ENCODE measurements at places on chromosomes 3 and 15.

GRCh38 chr3:134326126-134326525 is 48.1 kb downstream of the AMOTL2 start:
- DNase-seq, result no peak

- no peak for DNase-seq
These were observed 39.9 kb downstream of the KLF15 start for GRCh38 chr3:126317029-126317996.

DNA sequence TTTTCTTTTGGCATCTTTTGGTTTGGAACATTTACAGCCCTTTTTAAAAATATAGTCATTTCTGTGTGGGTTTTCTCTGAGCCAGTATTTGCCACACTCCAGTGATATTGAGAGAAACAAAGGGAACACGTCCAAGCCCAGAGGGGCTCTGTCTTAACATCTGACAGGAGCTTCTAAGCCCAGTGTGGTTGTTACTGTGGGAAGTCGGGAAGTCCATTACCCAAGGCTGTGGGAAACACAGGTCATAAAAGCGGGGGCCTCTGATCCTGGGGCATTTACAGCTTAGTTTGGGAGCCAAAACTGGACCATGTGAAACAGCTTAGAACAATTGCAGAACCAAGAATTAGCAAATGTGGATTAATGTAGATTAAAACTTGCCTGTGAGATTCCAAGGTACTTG is 123.0 kb downstream of the PTPRG start:
- no peak for DNase-seq

DNA sequence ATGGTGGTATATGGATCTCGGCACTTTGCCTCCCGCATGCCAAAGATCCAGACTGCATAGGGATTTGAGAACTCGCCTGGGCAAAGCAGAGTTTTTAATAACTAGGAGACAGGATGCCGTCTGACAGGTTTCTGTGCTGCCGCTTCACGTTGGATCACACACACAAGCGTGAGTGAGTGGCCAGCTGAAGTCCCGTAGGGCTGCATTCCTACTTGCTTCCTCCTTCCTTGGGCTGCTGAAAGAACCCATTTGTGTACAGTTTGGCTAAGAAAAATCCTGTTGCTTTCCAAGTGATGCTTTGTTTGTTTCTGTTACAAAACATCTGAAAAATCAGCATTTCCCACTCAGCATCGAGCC is 604.3 kb upstream of the CFAP20DC start:
- DNase-seq, result peak; percentile 46

DNA sequence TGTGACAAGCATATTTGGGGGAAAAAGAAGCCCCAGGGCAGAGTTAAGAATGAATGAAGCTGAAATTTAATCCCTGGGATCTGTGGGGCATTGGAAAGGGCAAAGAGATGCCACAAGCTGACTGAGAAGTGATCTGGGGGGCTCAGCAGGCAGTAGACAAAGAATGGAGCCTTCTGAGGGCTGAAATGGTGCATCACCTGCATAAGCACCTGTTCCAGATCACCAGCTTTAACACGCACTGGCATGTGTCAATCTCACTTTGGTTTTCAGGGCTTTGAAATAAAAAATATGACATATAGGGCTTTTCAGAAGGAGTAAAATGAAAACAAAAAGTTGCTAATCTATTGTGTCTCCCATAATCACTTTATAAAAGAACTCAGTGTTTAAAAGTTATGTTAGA is 210.8 kb upstream of the ARHGEF26 start:
- no peak for DNase-seq

- DNase-seq, result peak; percentile 19
These were observed 81.6 kb downstream of the LRRC49 start for GRCh38 chr15:70974004-70974832.

GRCh38 chr3:149667576-149667975 is 9.8 kb upstream of the WWTR1 start:
- no peak for DNase-seq

- DNase-seq, result no peak
These were observed 14.9 kb upstream of the MYH15 start for GRCh38 chr3:108525256-108525655.

- DNase-seq, result no peak
These were observed 9.5 kb downstream of the RUVBL1 start for GRCh38 chr3:128113817-128114794.

DNA sequence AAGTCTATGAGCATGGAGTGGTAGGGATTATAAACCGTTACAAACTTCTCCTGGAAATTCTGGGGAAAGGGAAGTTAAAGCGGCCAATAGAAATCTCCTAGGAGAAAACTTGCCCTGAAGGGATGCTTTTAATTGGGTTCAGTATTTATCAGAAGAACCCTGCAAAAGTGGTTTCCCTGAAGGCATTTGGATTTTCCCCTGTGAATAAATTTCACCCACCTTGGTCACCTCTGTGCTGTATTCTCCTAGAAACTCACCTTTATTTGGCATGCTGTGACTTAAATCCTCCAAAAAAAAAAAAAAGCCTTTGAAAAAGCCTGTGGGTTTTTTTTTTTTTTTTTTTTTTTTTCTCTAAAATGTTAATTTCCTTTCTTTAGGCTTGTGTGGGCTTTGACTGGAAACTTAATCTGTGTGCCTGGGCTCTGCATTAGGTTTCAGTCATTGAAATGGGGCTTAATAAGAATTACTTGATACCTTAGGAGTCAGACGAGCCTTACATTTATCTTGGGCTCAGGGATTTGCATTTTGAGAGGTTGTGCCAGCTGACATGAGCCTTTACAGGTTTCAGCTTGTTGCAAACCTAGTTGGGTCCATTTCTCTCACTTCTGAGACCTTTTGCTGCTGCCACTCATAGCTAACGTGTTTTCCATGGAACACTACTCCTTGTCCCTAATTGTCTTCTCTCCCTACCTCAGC is 22.0 kb downstream of the TGFBR2 start:
- no peak for DNase-seq

- peak; percentile 83 for DNase-seq
These were observed 650 bp downstream of the PYGO1 start for GRCh38 chr15:55587321-55588069.

DNA sequence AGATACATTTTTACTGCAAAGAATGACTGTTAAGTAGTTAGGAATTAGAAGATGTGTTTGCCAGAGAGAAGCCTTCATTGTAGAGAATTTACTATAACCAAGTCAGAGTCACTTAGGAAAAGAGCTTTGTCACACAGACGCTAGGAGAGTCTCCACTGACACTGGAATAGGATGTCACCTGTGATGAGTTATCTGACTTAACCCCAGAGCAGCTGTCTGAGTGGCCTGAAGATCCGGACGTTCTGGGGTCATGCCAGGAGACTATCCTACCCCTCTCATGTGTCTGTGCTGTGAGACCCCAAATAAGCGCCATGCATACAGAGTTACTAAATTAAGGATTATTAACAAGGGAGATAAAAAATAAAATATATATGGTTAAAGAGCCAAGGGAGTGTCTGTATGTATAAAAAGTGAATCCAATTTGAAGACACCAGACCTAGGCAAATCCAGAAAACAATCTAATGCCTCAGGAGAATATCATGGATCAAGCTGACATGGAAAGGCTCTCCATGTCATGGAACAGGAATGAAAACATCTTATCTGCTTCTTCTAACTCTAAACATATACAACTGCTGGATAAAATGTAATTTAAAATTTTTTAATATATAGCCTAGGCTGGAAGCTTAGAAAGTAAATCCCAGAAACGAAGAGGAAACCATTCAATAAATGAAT is 43.5 kb downstream of the ITGB5 start:
- no peak for DNase-seq

DNA sequence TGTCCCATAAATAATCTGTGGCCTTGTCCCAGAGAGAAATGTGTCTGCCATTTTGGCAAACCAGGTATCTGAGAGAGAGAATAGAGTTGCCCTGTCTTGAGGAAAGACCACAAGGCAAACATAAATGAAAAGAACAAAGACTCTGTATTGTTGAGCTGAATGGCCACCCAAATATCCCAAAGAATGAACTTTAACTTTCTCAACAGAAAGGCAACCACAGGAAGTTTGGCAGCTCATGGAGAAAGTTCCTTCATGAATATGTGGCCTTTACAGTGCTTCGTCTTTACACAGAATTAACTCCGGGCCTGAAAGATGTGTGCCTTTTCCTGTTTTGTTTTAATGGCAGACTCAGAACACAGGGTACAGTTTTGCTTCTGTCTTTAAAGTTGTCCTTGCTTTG is 41.4 kb upstream of the THBS1 start:
- no peak for DNase-seq

DNA sequence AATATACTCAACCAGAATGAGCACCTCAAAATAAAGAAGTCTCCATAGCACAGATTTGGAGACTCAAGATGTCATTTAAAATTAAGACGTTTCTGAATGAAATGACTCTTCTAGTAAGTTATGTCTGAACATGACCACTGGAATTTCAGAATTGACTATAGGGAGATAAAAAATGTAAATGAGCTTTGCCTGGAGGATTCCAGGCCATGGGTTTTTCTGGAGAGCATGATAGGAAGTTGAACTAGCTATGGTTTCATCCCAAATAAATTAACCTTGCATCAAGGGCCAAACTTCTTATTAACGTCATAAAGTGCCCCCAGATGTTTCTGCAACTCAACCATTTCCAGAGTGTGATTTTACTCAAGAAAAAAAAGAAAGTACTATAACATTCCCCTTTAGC is 222.6 kb upstream of the NR2F2 start:
- DNase-seq, result no peak

DNA sequence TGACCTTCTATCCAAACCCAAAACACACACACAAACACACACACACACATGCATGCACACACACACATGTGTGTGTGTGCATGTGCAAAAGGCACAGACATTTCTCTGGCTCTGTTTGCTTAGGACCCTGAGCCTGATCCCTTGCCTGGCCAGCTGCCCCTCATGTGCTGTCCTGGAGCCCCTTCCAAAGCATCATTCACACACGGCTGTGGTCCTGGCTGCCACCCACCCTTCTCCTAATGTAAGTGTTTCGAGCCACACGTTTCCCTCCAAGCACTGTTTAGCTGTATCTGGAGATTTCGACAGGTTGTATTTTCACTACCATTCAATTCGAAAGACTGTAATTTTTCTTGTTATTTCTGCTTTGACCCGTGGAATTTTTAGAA is 45.8 kb upstream of the KLF13 start:
- no peak for DNase-seq

- no peak for DNase-seq
These were observed 159.8 kb downstream of the ERC2 start for GRCh38 chr3:56308471-56308870.

- DNase-seq, result no peak
These were observed 130.6 kb upstream of the MEF2A start for GRCh38 chr15:99435113-99435695.

DNA sequence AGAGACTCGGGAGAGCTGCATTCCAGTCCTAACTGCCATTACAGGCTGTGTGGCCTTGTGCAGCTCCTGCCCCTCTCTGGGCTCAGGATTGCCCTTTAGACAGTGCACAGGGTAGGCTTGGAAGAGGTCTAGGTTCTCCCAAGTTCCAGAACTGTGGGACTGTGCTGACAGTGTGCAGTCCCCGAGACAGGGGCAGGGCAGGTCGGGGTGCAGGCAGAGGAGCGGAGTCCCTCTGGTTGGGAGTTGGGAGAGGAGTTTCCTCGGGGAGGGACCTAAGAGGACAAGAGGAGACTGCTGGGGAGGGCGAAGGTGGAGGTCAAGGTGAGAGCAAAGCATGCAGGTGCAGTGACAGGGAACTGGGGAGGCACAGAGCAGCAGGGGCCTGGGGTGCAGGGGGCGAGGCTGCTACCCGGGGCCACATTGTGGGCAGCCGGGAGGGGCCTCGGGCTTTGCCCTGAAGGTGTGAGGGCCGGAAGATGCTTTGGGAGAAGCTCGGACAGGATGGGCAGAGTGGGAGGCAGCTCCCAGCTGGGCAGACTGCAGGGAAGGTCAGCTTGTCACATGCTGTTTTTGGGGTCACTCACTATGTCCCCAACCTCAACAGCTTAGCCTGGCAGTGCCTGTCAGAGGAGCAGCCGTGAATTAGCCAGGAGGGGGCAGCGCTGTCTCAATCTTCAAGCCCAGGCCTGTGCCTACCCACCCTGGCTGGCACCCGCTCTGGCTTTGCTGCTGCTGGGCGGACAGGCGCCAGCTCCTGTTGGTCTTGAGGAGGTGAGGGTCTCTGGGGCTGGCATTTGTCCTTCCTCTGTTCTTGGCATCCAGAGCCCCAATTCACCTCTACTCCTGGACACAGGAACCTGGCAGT is 15.4 kb upstream of the CSPG4 start:
- peak; percentile 56 for DNase-seq

- DNase-seq, result no peak
These were observed 321.2 kb upstream of the AZI2 start for GRCh38 chr3:28669870-28670269.

DNA sequence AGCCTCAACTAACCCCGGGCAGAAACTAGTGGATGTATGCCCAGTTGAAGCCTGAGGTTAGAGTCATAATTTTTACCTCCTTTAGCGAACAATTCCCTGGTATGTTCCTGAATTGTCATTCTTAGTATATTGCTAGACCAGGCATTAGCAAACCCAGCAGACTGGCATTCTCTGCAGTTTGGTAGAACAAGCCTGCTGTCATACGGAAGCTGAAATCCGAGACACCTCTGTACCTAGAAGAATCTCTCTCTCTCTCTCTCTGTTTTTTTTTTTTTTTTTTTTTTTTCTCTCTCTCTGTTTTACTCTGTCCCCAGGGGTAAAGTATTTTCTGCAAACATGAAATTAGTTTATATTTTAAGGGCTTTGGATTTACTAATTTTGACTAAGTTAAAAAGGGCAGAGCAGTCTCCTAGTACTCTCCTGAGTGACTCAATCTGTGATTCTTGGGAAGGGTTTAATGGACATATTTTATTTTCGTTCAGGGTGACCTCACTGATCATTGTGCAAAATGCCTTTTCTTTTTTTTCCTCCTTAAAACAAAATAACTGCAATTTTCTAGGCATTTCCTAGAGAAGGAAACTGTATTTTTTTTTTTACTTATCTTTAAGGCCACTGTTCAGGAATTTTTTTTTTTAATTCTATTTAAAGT is 133.6 kb upstream of the ICE2 start:
- no peak for DNase-seq
